ENCODE measurements at places on chromosomes 1 and 21.

DNA sequence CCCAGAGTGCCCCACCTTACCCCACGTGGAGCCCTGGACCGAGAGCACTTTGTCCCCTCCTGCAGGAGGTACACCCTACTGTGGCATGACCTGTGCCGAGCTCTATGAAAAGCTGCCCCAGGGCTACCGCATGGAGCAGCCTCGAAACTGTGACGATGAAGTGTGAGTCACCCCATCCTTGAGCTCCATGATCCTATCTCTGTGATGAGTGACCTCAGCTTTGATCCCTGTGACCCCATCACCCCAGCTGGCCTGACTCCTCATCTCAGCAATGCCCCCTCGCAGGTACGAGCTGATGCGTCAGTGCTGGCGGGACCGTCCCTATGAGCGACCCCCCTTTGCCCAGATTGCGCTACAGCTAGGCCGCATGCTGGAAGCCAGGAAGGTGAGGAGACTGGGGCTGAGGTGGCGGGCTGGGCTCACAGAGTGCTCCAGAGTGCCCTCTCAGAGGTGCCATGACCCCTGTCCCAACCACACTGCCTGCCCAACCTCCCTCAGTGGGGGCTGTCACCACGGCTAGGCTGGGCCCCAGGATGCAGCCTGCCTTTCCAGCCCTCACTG, 16.2 kb upstream of the MPL start:
- DNase-seq = no peak

DNA sequence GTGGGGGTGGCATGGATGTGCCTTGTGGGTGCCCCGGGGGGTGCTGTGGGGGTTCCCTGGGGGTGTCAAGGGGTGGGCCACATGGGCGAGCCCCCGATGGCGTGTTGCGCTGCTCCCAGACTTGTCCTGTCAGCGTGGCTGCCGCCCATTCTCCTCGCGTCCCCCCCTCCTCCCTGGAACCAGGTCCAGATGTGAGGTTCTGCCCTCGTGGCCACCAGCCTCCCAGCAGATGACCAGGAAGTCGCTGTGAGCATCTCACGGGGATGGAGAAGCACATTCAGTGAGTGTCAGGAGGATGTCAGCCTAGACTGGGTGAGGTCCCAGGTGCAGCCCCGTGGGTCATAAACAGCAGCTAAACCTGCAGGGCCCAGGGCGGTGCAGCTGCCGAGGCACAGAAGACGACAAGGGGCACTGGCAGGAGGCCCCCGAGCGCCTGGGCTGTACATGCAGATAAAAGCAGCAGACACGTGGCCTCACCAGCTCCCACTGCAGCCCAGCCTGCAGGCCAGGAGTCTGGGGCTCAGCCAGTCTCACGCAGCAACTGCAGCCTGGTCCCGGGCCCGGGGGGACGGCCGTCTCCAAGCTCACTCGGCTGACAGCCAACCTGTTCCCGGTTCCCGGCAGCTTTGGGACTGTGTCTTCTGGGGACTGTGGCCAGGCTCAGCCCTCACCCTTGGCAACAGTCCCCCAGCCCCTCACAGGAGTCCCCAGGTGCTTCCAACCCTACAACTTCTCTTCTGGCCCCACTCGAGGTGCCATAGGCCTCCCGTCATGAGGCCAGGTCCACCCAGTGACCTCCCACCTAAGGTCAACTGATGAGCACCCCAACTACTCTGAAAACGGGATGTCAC, 17.5 kb upstream of the COL6A2 start:
- no peak for DNase-seq

DNA sequence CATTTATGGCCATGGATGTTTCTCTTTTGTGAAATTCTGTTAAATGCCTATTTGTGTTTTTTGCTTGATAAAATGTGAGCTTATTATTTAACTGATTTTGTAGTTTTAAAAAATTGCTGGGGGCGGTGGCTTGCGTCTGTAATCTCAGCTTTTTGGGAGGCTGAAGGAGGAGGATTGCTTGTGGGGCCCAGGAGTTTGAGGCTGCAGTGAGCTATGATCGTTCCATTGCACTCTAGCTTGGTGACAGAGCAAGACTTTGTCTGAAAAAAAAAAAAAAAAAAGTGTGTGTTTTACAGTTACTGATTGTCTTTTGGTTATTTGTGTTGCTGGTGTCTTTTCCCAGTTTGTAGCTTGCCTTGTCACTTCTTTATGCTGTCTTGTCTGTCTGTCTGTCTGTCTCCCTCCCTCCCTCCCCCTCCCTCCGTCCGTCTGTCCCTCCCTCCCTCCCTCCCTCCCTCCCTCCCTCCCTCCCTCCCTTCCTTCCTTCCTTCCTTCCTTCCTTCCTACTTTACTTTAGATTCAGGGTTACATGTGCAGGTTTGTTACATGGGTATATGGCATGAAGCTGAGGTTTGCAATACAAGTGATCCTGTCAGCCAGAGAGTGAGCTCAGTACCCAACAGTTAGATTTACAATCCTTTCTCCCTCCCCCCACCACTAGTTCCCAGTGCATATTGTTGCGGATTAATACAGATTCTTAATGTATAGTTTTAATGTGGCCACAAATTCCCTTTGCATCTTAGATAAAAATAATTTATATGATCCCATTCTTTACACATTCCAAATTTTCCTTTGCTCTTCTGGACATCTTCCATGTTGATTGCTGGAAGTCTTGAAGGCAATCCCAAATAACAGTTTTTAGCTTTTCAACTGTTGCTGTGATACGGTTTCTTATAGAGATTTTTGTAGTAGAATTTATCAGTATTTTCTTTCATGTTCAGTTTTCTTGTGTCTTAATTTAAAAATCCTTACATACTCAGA, 25.1 kb downstream of the PTBP2 start:
- no peak for DNase-seq

DNA sequence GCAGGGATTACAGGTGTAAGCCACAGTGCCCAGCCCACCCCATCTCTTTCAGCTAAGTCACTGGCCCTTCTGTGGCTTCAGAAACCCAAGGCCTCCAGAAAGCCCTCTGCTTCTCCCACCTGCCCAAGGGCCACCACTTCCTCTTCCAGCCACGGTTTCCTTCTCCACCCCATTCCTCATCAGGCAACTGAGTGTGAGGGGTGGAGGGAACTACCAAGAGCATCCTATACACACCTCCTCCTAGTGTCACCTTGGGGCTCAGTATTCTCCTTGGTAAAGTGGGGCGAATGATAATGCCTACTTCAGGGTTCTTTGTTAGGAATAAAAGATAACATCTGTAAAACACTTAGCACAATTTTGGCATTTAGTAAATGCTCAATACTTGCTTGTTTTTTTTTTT, 30.0 kb downstream of the KNCN start:
- no peak for DNase-seq

GRCh38 chr1:46772571-46772970, 26.3 kb upstream of the CYP4B1 start:
- DNase-seq = no peak

DNA sequence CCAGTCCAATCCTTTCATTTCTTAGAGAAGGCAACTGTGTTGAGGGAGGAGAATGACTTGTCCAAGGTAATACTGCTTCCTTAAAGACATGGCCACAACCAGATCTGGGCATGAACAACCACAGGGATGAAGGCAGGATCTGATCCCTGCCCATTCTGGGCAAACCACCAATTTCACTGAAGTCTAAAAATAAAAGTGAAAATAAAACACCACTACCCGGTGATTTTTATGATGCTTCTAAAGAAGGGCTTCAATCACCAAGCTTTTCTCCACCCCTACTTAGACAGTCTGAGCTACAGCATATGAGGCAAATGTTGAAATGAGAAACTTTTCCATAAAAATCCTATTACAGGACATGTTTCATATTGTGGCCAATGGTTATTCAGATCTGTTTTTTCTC, 133.0 kb downstream of the PTPN14 start:
- no peak for DNase-seq

GRCh38 chr1:115702959-115703358, 61.2 kb downstream of the VANGL1 start:
- no peak for DNase-seq

DNA sequence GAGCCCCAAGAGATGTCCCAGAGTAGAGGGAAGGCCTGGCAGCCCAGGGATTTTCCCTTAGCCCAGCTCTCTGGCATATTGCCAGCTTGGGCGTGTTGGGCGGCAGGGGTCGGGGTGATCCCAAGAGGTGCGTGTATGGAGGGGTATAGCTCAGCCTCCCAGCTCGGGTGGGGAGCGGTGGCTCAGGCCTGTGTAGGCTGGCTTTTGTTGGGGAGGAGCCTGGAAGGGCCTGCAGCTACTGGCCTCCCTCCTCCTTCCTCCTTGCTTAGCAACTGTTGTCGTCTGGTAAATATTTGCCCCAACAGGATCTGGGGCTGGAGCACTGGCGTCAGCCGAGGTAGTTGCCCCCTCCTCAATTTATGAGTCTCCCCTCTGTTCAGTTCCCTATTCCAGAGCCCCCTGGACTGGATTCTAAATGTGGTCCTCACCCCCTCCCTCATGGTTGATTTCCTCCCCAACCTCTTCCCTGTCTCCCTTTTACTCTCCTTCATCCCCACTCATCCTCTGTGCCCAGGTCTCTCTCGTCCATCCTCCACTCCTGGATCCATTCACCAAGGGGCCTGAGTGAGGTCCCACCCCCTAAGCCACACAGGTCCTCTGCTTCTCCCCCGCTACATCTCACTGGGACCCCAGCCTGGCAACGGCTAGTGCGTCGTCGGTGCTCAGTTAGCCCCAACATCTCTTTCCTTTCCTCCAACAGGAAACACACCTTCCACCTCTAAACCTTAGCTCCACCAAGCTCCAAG, 10.3 kb upstream of the LMNA start:
- DNase-seq = no peak

DNA sequence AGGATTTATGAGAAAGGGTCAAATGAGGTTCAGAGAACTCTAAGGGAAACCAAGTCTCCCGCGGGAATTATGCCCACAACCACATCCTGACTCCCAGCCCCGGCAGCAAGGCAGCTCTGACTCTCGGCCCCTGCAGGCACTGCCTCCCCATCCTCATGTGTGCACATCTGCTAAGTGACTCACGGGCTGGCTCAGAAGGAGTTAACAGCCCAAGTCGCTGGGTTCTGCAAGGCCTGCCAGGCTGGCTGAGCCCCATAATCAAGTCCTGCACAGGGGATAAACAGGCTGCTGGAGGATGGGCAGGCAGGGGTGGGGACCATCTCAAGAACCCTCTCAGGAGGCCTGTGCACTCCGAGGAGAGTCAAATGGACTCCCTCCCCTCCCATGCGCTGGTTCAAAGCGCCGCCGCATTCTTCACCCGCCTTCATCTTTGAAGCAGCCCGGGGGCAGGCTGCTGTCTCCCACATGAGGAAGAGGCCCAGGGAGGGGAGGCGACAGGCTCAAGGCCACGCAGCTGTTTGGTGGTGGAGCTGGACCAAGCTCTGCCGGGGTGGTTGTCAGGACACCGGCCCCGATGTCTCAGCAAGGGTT, 344.3 kb downstream of the MATN1 start:
- no peak for DNase-seq

GRCh38 chr1:217924924-217925323, 293.8 kb downstream of the SPATA17 start:
- no peak for DNase-seq

- DNase-seq = no peak
These were observed 143.3 kb downstream of the DYRK1A start for GRCh38 chr21:37509802-37510393.

GRCh38 chr21:44428281-44428960, 26.9 kb upstream of the LRRC3 start:
- DNase-seq = peak; percentile 34

DNA sequence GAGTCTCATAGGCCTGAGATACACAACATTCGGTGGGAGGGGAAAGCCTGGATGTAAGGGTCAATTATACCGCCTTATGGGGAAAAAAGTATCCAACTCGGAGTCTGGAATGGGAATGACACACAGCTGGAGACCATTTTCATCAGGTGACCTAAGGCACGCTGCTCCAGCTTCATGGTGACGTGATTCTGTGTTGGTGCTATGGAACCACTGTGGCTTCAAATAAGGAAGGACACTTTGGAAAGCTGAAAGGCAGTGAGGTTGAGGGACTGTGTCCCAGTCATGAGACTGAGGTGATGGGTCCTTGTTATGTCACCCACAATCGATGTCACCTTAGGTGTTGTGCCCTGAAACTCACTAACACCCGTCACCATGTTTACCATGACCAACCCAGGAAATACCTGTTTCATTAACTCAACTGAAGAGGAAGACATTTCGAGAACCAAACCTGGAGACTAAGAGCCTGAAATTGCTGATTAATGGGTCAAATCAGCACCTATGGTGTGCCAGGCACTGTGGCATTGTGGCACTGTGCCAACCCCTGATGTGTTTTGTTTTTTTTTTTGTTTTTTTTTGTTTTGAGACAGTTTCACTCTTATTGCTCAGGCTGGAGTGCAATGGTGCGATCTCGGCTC, 54.5 kb downstream of the IRF2BP2 start:
- no peak for DNase-seq

- no peak for DNase-seq
These were observed 188.2 kb downstream of the GRIK1 start for GRCh38 chr21:29751473-29752185.

DNA sequence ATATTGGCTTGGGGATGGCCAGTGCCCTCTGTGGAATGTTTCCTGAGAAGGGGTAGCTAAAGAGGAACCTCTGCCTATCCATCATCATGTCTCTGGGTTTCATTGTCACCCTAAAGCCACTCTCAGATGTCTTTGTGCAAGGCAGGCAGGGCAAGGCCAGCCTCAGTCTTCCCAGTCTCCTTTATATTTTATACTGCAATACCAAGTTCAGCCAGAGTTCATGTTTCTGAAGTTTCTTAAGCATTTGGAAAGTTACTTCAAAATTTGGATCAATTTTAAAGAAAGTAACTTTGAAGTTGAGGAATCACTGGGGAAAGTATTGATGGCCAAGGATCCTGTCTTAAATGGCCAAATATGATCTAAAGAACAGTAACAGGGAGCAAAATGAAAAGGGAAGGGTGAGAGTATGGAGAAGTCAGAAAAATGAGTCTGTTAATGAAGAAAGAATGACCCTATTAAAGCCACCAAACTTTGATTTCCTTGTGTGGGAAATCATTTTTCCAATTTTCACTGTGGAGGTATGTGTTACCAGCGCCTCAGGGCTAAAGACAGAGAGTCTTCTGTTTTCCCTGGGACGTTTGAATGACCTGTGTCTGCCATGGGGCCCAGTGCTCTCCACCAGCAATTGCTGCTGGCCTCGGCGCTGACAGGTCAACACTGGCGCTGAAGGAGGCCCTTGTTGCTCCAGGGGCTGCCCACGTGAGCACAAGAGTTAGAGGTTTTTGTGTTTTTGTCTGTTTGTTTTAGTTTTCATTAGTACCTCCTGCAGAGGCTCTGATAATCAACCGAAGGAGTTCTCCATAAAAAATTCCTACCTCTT, 93.9 kb downstream of the ATP5PO start:
- no peak for DNase-seq

DNA sequence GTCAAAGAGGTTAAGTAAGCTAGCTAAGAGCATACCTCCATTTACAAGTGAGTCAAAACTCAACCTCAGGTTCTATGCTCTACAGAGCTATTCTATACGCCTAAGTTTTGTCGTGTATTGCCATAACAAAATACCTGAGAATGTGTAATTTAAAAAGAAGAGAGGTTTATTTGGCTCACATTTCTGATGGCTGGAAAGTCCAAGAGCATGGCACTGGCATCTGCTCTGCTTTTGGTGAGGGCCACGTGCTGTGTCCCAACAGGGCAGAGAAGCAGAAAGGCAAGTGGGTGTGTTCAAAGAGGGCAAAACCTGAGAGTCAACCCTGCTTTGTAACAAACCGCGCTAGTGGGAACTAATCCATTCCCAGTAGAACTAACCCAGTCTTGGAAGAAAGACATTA, 60.9 kb upstream of the POU2F1 start:
- DNase-seq = no peak
